Activated CD4-positive, alpha-beta T cell treated with anti-CD3 and anti-CD28 coated beads, Interleukin-2, amount 10 ng/mL, durations not matched to agents 7 days and 5 days (primary cell): ENCODE measurements at places on chromosomes 3 and 15. TPM values are rescaled to one million over a fixed set of nuclear protein-coding genes. Genes with fewer than 3 reads are reported as not detected.

DNA sequence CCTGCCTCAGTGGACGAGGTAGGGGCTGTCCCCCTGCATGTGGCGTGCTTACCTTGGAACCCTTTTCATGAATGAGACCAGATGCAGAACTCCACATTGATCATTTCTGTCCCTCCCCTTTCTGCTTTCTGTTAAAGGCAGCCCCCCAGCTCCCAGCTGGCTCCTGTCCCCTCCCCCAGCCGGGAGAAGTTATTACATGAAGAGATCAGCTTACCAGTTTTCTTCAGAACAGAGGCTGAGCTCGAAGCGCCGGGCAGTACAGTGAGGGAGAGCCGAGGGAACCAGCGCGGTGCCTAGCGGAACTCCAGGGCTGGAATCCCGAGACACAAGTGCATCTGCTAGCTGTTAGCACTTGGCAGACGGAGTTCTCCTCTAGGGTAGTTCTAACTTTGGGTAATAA, 263.3 kb upstream of the NR2E3 start:
- DNase-seq, result no peak

DNA sequence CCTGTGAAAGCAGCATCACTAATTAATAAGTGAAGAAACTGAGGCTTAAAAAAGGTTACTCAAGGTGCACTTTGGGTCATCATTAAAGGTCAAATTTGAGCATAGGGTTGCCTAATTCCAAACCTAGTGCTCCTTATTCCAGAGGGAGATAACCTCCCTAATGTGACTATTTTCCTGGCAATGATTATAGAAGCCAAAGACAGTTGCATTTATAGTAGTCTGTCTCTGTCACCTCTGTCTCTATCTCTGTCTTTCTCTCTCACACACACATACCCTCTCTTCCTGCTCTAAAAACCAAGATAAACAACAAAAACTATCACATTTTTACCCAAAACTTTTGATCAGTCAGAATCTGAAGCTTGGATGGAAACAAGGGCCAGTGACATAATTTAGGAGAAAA, 172.0 kb upstream of the LMCD1 start:
- no peak for DNase-seq

Gene GJD2
- not detected for total RNA-seq

DNA sequence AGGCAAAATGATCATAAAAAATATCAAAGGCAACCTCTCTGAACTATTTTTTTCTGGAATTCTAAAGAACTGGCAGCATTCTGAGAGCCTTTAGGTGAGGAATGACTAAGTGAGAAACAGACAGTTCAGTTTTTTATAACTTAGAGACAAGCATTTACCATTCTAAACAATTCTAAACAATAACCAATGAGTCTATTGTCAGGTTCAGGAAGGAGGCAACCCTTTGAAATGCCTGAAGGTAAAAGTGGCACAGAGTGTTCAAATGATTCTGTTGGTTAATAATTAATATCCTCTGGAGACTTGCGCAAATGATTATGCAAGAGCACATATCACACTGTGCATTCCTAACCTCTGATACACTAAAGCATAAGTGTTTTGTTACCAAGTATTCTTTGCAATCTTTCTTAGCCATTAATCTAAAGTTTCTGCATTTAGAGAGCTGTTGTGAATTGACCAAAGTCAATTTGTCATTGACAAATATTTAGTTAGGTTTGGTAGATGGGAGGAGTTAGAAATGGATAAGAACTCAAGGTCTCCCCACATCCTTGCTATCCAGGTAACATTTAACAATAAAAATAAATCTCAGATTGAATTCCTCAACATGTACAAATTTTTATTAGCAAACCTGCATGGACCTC, 9.2 kb upstream of the TGFBR2 start:
- DNase-seq, result no peak

Gene SPRED1
- 0.29 TPM for total RNA-seq

Gene DUOXA2
- not detected for total RNA-seq

Gene SLC22A14
- total RNA-seq, result not detected

GRCh38 chr15:68204776-68205557, at the start of gene CALML4:
Gene CALML4 (minus strand): TSS chr15:68205332. CDS start chr15:68205247, 85 bp downstream.
- DNase-seq, result no peak

DNA sequence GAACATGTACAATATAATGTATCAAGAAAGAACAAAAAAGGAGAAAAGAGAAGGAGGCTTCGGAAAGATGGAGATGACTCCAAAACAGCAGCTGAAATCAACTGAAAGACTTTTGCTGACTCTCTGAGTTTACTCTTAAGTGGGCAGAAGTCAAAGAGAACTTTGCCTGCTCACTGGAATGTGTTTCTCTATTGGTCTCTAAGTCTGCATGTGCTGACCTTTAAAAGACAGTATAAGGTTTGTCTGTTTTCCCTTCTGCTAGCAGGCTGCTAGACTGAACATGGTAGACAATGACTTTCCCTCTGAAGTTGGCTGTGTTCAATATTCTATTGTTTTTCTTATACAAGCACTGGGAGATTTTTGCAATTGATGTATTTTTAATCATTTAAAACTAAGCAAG, 7.2 kb upstream of the MAP4 start:
- DNase-seq, result no peak

DNA sequence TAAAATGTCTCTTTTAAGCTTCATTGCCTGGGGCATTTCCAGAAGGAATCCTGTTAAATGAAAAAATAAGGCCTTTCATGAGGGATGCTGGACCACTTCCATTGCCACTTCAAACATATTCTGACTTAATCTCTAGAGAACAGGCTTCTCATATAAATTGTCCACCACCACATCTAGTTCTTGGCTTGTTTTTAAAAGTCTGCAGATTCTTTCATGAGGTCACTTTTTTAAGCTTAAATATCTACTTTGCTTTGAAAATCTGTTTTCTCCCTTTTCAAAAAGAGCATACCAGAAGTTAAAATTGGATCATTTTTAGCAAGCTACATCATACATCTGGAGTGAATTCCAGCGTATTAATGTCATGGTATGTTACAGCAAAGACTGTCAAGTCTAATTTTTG, 131.6 kb downstream of the C3orf70 start:
- DNase-seq, result no peak

Gene SLC12A1
- not detected for total RNA-seq

DNA sequence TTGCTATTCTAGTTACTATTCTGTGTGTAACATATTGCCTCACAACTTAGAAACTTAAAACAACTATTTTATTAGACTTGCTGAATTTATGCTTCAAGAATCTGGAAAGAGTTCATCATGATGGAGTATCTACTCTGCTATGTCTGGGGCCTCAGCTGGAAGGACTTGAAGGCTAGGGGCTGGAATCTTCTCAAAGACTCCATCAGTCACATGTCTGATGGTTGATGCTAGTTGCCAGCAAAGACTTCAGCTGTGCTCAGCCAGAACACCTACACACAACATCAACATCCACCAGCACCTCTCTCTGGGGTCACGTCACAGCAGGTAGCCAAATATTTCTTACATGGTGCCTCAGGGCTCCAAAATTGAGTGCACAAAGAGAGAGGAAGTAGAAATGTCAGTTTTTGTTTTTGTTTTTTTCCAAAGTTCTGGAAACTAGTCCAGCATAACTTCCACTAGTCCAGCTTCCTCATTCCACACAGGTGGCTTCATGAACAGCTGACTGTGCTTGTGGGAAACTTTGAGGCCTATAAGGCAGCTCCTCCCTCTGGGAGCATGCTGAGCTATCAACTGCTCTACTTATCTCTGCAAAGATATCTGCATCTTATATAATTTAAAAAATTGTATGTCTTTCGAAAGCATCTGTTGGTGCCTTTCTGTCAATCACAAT, 325.4 kb upstream of the AGTR1 start:
- no peak for DNase-seq

GRCh38 chr3:18010001-18010400, 267.6 kb upstream of the TBC1D5 start:
- DNase-seq, result no peak

DNA sequence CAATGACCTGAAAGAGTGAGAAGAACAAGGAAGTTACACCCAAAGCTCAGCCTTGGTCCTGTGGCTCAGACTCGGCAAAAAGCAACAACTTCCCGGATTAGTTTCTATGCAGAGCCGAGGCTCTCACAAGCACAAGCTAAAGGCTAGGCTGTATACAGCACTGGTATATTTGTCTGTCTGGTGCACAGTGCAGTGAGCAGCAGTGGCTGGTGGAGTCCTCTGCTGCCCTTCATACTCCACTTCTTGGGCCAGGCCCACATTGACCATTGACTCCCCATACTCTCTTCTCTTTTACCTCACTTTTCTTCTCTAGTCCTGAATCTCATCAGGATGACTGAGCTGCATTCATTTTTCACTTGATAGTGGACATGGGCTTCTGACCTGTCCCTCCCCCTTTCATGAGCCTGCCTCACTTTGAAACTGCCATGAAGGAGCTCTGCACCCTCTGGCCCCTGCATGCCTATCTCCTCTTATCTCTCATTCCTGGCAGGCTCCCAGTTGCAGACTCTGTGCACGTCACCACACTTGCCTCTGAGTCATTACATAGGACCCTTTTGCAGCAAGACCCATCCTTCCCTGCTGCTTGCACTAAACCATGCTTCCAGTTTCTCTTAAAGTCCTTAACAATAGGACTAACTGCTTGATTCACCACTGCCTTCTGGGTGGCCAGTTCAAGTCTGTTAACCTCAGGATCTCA, 379.3 kb downstream of the NTRK3 start:
- DNase-seq, result no peak

DNA sequence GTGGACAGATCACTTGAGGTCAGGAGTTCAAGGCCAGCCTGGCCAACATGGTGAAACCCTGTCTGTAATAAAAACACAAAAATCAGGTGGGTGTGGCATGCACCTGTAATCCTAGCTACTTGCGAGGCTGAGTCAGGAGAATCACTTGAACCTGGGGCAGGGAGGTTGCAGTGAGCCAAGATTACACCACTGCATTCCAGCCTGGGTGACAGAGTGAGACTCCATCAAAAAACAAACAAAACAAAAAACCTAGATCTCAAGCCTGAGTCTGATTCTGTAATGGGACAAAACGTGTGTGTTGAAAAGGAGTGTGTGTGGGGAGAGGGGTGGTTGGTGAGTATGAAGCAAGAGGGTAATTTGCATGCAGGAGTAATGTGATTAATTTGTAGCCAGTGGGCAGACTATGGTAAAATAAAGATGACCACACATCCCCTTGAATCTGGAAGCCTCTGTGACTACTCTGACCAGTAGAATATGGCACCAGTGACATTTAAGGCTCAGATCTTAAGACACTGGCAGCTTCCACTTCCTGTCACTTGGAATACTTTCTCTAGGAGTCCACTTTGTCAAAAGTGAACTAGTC, 18.4 kb upstream of the OPA1 start:
- DNase-seq, result no peak

- no peak for DNase-seq
Observed at GRCh38 chr3:130688015-130688688, 58.5 kb downstream of the PIK3R4 start.

DNA sequence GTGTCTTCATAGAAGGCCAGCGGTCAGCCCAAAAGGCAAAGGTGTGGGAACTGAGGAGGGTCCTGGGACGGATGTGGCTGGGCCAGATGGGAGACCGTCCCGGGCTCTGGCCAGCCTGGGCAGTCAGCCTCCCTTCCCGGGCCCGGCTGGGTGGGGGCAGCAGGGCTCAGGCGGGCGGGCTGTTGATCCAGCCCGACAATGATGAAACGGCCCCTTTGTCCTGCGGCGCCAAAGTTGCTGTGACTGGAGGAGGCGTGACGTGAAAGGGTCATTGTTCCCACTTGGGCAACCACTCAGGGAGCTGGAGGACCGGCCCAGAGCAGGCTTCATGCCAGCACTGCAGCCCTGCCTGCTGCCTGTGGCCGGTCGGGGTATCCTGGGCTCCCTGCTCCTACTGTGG, 16.5 kb downstream of the DUSP7 start:
- DNase-seq, result no peak

- no peak for DNase-seq
Observed at GRCh38 chr15:62133141-62133540, 31.9 kb downstream of the C2CD4B start.

Gene SAMD7
- total RNA-seq, result not detected

DNA sequence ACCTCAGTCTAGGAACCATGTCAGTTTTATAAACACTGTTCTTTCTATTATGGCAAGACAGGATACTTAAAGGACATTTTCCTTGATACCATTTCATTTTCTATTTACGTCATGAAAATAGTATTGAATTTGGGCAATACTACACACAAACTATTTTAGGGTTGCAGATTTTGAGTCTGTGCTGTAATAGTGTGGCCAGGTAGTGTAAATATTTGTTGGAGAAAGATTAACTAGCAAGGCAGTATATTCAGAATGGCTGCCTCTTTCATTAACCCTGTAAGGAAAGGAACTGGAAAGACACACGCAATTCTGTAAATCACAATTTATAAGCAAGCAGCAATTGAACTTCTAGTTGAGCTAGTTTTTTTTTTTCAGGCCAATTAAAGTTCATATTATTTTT, 2.0 kb downstream of the CTXND1 start:
- DNase-seq, result no peak

Gene SH2D7
- not detected for total RNA-seq

Gene MKRN3
- 2.9 TPM for total RNA-seq

DNA sequence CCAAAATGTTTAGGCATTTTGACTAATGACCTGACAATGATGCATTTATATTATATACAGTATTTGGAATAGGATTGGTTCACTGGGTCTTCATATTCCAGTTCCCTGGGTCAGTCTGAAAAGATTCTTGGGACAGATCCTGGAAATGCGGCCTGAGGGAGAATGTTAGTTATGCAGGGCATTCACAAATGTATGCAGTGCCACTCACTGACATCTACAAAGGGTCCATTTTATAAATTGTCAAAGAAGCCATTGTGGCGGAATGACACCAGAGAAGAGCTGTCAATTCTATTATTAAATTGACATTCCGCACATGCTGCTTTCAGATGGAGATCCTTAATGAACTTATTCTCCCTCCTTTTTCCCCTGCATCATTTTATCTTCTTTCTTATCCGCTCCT, 176.6 kb downstream of the VGLL3 start:
- no peak for DNase-seq

GRCh38 chr3:33144433-33144832, 30.6 kb downstream of the CRTAP start:
- peak; percentile 14 for DNase-seq

Gene CAPN3
- total RNA-seq, result 5.3 TPM

- no peak for DNase-seq
Observed at GRCh38 chr3:193865339-193865738, 270.6 kb upstream of the HES1 start.

Gene PPP1R14D
- total RNA-seq, result not detected

GRCh38 chr15:88776646-88777045, 26.6 kb upstream of the ACAN start:
- DNase-seq, result no peak

DNA sequence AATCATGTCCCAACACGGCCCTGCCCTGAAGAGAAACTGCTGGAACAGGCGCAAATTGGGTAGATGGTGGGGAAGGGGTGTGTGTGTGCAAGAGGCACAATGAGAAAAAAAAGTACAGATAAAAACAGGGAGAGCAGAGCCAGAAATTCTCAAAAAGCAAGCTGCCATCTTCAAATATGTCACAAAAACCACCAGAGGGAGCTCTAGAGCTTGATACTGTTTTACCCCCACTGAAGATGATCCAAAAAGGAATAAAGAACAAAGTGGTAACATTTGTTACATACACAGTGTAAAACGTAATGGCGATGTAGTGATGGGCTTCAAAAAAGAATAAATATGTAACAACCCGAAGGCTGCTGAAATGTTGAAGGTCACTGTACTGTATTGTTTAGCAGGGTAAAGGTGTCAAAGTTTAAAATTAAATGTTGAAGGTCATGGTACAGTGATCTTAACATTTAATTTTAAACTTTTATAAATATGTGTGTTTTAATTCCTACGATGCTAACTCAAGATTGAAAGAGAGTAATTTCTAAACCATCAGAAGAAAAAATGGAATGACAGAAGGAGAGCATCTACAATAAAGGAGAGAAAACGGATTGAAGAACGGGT, 6.0 kb downstream of the SNRPA1 start:
- DNase-seq, result peak; percentile 58

GRCh38 chr15:62601777-62602545, 436.9 kb upstream of the C2CD4B start:
- DNase-seq, result no peak
